Psoas muscle (tissue), 8 donors: ENCODE measurements at places on chromosomes 7 and 10. TPM values are rescaled to one million over a fixed set of nuclear protein-coding genes. Genes with fewer than 3 reads are reported as not detected.

DNA sequence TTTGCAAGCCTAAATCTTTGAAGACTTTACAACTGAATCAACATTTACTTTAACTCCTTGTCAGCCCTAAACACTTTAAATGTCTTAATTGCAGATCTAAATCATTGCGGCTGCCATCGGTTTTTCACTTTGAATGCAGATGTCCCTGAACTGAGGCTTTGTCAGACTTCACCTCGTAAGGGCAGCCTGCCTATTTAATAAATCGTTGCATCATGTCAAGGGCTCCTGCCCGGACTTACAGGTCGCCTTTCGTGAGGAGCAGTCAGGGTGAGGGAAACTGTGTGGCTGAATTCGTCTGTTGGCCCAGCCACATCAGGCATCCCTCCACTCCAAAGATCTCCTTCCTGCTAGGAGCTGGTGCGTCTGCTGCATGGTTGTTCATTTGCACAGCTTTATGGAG, 368.2 kb upstream of the NPVF start:
- no peaks in the 10 kb centered on the region for H3K36me3 ChIP-seq
- H3K4me1 ChIP-seq: peaks cover 6% of the 10 kb centered on the region
- DNase-seq: no peak
- H3K27ac ChIP-seq: no peak overlapping the region

GRCh38 chr7:100966542-100967291, 2.6 kb upstream of the MUC12 start:
- peak overlapping the region; percentile 49 for H3K4me3 ChIP-seq
- no peaks in the 10 kb centered on the region for H3K36me3 ChIP-seq
- DNase-seq: peak; percentile 58

Gene FRMD4A
- 8.9 TPM for total RNA-seq

Gene UTF1
- total RNA-seq: not detected
